HTR-8/SVneo (cell line): ENCODE measurements at places on chromosomes 1 and 21.

DNA sequence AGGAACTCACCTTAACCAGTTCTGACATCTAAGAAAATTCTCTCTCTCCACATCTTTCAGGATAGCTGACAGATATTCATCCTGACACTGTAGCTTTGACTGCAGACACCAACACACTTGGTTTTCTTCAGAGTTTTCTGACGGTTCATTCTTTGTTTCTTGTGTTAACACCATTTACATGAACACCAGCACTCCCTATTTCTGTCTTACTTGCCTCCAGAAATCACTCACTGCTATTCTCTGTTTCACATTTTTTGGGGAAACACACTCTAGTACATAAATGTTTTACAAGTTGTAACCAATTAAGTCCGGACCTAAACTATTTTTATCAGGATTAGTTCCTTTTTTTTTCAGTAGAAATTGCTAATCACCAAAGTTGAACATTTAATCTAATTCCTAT is 15.4 kb downstream of the FLVCR1 start:
- no peak for DNase-seq

DNA sequence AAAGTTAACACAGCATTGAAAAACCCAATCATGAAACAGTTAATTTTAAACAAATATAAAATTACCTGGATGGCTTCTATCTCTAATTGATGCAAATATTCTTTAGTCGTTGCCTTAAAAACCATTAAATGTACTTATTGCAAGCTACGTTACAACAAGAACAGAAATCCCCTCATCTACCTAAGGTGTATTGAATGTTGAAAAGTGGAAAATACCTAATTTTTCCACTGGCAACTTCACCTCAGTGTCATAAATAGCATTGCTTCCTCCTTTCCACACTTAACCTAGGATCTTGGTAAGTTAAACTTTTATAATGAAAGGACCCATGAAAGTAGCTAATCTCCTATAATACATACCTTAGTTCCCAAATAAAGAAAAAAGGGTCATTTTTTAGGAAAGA is 5.4 kb downstream of the GADD45A start:
- DNase-seq: no peak

- no peak for DNase-seq
Observed at GRCh38 chr1:199808110-199808870, 219.2 kb upstream of the NR5A2 start.

DNA sequence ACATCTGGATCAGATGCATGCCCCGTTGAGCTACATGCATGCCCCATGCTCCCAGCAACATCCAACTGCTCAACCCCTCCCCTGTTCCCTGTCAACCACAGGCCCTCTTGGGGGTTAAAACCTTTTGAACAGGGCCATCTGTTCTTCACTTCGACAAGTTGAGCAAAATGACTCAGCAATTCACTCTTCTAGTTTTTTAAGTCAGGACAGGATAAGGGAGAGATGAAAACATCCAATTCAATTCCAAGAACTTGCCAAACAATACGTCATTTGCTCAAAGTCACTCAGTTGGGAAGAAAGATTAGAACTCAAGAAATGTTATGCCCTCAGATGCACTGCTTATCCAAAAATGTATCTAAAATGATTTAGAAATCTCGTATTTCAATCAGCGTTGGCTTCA is 46.1 kb upstream of the MTF2 start:
- DNase-seq: no peak

DNA sequence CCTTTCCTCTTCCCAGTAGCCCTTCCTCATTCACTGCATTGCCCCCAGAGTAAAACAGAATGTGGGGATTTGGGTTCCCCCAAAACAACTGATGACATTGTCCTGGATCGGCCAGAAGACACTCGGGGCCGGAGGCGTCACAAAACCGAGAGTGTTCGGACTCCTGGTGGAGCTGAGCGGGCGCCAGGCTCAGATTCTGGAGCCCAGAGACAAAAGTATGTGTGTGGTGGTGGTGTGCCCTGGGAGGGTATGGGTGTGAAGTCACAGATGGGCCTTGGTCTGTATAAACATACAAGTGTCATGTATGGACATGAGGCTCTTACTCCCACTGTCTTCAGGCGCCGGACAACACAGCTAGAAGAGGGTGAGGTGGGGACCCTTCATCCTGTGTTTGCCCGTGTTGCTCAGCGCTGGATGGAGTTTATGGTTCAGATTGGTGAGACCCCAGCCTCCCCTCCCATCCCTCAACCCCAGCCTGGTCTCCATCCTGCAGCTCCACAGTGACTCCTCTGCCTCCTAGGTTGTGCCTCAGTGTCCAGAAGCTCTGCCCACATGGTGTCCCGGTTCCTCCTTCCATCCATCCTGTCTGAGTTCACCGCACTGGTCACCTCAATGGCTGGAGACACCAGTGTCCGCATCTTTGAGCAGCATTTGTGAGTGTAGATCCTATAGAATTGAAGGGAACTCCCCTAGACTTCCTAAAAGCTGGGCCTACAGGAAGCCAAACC is 12.4 kb downstream of the HYI start:
- DNase-seq: no peak

- DNase-seq: no peak
Observed at GRCh38 chr1:212482006-212482636, 49.4 kb downstream of the NENF start.
